Activated T-cell treated with anti-CD3 and anti-CD28 coated beads, Interleukin-2, amount 50 U/mL, for 72 hours (primary cell): ENCODE measurements at places on chromosomes 4 and X.

- DNase-seq = no peak
Measured at GRCh38 chr4:25001509-25001908, 29.2 kb downstream of the LGI2 start.

DNA sequence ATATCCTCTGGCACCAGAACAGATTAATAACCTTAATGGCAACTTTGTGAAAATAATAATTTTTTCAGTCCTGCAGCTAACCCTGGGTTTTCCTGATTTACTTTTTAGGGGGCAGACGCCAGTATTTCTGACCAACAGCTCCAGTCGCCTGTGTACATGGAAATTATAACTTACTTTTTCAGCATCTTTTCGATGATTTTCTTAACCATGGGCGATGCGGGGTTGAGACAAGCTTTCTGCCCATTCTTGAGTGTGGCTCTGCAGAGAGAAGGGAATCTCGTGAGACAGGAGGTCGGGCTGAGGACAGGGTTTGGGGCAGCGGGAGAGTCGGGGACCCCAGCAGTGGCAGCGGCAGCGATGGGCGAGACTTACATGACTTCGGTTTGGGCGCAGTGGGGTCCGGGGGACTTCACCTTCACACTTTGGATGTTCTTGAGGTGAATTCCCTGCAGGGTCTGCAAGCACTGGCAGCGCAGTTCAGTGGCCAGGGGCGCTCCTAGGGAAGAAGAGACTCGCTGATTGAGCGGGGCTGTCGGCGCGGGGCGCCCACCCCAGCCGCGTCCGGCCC is 484 bp downstream of the CXCL2 start:
- no peak for DNase-seq

DNA sequence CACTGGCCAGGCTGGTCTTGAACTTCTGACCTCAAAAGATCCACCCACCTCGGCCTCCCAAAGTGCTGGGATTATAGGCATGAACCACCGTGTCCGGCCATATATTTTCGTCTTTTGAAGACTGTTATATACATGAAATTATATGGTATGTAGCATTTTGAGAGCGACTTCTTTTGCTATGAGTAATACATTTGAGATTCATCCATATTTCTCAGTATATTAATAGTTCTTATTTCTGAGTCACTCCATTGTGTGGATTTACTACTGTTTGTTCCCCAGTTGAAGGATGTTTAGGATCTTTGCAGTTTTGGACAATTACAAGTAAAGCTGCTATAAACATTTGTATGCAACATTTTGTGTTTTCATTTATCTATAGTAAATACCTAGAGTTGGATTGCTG is 34.9 kb downstream of the GNL3L start:
- DNase-seq = no peak

DNA sequence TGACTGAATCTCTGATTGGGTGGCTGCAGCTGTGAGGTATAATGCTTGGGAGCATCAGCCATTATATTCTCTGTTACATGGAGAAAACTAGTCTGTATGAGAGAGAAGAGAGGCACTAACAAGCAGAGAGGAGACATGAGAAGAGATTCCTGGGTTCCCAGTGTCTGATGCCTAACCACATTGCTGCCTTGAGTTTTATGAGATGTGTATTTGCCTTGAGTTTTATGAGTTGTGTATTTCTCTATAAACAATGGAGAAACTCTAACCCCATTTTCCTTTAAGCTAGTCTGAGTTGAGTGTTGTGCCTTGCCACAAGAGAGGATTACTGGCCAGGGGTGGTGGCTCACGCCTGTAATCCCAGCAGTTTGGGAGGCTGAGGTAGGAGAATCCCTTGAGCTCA is 208.1 kb downstream of the BCOR start:
- no peak for DNase-seq

DNA sequence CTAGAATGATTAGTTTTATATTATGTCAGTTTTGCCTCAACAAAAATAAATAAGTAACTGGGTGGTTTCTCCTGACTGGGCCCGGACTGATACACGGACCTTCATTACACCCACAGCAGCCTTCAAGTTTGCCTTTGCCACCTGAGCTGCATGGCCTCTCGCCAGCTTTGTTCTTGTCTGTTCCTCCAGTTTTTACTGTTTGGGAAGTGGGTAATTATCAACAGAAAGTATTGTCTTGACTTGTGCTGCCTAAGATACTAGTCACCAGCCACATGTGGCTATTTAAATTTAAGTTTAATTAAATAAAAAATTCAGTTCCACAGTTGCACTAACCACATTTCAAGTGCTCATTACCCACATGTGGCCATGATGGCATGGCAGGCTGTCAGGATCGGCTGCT is 74.7 kb upstream of the INTU start:
- DNase-seq = no peak

DNA sequence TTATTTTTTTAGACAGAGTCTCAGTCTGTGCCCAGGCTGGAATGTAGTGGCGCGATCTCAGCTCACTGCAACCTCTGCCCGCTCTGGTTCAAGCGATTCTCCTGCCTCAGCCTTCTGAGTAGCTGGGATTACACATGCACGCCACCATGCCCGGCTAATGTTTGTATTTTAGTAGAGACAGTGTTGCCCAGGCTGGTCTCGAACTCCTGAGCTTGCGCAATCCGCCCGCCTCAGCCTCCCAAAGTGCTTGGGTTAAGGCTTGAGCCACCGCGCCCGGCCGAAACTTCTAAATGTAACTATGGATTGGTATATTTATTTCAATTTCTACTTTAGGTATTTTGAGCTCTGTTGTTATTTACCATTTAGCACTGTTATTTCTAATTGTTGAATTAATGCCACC is 79.4 kb downstream of the FAM193A start:
- DNase-seq = no peak

DNA sequence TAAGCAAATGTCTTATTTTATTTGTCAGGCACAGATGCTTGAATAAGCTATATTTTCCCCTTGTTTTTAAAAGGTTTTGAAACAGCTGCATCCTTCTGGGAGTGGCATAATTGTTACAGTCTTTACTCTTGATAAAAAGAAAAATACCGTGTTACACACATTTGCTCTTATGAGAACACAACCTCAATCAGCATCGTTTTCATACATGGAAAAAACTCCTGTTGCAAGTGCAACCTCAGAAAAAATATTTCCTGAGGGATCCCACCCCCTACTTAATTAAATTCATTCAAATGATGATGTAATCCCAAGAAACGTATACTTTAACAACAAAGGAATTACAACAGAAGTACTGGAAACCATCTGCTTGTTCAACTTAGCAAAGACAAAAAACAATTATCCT is 58.6 kb downstream of the SMAD1 start:
- no peak for DNase-seq

DNA sequence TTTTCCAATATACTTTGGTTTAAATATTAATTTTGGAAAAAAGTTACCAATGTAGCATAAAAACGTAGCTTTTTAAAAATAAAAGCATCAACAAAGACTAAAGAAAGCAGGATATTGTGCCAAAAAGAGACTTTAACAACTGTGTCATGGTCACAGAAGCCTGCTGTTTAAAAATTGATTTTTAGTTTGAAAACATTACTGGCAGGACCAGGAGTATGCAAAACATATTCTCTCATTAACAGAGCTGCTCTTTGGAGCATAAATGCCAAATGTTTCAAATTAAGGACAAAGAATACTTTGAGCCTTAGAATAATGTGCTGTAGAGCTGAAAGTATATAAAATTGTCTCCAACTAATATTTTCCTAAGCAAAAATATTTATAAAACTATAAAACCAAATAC is 279.0 kb downstream of the ARAP2 start:
- no peak for DNase-seq

- DNase-seq = no peak
Measured at GRCh38 chr4:87278335-87278794, 44.3 kb downstream of the HSD17B13 start.

DNA sequence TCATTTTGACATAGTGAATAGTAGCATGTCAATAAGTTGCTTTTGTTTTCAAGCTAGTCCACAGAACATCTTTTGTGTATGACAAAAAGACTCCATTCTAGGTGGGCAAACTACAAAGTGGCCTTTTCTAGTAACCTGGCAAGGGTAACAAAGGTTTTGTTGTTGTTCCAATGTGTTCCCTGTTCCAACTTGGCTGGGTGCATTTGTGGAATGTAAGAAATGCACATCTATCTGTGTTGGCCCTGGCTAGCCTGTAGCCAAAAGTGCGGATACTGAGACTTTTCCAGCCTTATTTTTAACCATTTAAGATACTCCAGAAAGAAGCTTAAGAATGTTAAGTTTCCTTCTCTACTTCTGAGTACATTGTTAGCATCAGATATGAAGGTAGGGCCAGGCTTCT is 118.7 kb upstream of the CHRDL1 start:
- DNase-seq = no peak

DNA sequence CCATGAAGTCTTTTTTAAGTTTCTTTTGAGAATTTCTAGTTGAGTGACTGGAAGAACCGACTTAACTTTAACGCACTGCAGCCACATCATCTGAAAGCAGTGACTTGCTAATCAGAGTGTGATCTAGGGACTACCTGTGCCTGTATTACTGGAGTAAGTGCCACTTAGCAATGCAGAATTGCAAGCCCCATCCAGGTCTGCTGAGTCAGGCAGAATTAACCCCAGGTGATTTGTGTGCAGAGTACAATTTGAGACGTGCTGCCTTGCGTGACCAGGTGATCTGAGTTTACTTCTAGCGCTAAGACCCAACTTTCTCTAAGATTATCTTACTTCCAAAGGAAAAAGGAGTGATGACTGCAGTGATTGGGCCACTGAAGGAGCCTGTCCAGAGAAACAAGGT is 85.3 kb downstream of the CLCN4 start:
- DNase-seq = no peak

DNA sequence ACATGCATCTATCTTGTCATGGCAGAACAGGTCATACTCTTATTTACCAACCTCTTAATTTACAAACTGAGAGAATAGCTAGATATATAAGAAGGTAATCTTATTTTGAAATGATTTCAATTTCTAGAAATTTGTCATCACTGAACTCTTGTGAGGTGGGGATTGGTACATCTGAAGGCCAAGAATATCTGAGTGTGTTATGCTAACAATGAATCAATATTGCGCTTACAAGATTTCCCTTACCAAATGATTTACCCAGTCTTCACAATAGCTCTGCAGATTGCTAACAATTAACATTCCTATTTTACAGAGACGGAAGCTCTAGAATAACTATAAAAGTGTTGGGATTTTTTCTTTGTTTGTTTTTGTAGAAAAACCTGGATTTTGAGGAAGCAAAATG is 48.3 kb downstream of the RBPJ start:
- DNase-seq = no peak

DNA sequence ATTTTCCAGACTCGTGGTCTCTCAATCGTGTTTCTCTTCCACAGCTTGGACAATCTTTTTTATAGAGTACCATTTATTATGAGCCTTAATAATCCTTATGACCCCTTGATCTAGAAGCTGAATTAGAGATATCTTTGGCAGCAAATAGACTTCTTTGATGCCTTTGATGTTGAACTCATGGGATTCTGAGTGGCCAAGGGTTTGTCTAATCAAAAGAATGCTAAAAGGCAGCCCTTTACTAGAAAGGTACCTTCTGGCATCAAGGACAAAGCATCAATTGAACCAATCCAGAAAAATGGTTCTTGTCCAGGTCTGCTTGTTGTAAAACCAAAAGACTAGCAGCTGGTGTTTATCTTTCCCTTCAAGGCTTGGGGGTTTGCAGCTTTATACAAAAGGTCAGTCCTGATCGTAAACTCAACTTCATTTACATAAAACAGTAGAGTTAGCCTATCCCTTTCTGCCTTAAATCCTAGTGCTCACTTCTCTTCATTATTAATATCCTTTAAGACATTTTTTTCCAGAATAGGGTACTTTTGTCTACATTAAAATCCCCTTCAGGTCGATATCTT is 411.3 kb downstream of the FAT4 start:
- DNase-seq = no peak

DNA sequence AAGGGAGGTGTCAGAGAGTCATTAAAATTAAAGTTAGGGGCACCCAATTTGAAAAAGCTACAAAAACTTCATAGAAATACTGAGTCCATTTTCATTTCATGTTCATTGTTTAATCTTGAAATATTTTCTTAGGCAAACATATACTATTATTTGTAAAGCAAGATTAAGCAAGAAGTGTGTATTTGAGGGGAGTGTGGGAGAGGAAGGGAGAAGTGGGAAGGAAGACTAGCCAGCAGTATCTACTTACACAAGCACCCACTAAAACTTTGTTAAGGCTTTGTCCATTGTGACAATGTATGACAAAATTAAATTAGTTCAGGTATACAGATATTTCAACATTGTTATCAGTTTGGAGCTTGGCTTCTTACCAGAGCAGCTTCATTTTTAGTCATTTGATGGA is 222.9 kb downstream of the ARHGAP24 start:
- no peak for DNase-seq

- DNase-seq = no peak
Measured at GRCh38 chr4:105541420-105541819, 11.0 kb upstream of the ARHGEF38 start.

DNA sequence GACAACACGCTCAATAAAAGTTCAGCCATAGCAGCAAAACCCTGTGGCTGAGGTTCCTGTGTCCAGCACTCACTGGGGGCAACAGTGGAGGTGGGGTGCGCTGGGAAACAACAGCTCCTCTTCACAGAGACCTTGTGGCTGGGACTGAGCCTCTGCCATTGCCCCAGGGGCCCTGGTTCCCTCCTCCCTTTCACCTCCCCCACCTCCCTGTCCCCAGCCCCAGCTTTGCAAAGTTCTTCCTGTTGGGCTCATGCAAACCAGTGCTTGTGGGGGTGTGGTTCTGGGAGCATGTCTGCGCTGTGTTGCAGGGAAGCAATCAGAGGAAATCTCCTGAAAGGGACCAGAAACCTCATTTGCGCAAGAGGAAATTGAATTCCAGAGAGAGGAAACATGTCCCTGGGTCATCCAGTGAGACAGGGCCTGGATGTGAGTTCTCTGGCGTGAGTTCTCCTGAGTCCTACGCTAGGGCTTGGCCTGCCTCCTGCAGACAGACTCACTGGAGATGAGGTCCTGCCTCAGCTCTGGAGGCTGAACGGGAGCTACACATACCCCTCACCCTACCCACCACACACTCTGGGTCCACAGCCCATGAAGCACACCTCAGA is 7.4 kb downstream of the FATE1 start:
- no peak for DNase-seq

DNA sequence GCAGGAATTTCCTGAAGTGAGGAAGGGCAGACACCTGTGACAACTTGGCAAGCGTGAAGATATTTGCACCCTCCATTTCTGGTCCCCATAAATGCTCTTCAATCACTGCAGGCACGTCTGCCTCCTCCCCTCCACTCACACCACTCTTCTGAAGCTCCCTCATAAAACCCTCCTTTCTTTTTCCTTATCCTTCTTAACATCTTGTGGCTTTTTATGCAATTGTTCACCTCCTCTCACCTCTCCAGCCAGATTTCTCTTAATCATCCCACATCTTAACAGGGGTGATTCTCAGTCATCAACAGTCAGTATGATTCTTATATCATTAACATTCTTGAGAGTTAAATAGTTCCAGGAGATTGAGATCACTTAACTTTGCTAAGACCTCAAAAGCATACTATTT is 277.4 kb downstream of the SPRY1 start:
- DNase-seq = no peak

DNA sequence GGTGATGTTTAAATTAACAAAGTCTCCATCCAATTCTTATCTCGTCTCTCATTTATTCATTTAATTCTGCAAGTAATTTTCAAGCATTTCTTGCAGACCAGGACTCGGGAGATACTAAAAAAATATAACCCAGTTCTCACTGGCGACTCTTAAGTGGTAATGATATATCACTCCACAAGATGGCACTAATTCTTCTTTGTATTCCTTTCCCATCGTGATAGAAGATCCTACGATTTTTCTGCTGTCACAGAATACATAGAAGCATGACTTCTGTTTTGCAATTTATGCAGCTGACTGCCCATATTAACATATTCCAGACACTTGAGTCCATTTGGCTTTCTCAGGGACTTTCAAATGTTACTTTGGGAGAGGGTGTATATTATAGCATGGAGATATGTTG is 64.0 kb upstream of the FGF13 start:
- no peak for DNase-seq
